ENCODE measurements at places on chromosomes 6 and 20. TPM values are rescaled to one million over a fixed set of nuclear protein-coding genes. Genes with fewer than 3 reads are reported as not detected.

GRCh38 chr6:118551063-118552053 lies 3.3 kb downstream of the PLN start:
- DNase-seq, result no peak

DNA sequence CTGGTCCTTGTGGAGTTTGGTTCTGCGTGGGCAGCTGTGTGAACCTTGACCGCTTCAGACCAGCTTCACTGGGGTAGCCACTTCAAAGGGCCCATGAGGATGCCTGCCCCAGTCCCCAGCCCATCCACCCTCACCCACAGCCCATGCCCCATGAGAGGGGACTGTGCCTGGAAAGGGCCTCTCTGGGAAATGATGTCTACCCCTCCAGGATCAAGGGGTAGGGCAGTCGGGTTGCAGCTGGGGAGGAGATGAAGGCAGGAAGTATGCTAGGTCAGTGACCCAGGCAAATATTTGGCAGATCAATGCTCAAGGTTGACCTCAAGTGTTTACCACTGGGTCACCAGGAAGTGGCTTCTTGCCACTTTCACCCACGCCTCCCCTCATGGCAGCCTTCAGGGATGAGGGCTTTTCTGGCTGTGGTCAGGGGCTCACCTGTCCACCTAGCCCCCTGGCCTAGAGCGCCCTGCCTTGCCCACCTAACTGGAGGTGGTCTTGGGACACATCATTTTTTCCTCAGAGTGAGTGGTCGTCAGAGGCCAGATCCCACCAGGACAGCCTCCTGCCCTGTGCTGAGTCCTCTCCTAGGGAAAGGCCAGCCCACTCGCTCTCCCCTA lies 109.5 kb downstream of the SNX5 start:
- peak; percentile 78 for DNase-seq

DNA sequence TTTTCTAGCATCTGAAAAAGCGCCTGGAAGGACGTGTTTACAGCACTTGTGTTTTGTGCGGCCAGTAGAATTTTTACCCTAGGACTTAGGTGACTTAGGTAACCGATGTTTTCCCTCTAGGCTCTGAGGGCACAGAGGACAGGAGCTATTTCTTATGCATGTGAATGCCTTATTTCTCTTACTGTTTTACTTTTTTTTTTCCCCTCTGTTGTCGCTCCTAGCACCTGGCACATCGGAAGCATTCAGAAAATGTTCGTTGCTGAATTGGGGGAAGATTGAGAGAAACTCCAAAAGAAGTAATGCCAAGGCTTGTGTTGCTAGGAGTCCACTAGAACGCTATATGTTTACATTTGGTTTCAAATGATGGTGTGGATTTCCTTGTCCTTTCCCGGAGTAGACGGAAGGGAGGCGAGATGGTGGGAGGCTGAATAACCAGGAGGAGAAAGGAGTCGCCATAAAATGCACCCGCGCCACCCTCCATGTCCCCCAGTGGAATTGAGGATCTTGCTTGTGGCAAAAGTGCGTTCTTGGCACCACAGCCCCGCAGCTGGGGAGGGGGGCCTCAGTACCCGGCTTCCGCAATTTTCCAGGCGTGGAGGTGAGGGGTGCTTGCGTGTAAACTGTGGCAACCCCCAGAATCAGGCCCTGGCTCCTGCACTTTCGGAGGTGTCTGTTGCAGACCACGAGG lies 6.9 kb downstream of the OLIG3 start:
- DNase-seq, result no peak

DNA sequence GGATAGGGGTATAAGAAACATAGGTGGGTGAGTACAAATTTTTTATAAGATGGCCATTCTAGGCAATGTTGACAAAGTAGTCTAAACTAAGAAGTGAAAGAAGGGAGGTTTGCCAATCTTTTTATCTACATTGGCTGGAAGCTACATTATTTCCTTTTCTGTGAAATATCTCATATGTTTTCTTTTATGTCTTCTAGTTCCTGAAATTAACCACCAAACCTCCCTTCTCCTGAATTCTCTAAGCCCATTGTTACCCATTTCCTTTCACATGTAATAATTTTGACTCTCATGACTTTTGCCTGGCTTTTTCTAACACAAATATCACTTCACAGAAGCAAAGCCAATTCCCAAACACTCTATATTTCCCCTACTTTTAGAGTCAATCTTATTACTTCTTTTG lies 496.2 kb upstream of the JAG1 start:
- DNase-seq, result no peak

DNA sequence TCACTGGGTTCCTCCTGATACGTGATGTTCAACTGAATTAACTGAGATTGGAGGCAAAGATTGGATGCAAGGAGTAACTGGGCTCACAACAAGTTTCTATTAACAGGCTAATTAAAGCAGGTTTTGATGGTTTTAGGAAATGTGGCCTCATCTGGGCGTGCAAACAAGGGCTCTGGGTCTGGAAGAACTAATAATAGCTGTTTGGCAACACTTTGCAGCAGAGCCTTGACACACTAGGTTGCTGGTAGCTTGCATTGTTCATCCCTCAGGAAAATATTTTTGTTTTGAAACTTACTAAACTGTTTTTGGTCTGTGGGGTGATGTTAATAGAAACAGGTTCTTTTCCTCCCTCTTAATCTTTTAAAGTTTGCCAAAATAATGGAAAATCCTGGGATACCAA lies 117.2 kb upstream of the CD93 start:
- no peak for DNase-seq

Gene FAM83C
- total RNA-seq, result not detected

- no peak for DNase-seq
Observed at GRCh38 chr20:13492001-13492481, 146.7 kb downstream of the TASP1 start.

Gene TBC1D32
- 0.75 TPM for total RNA-seq

Measured in left lobe of liver (tissue), 2 donors.